Aorta (tissue), 5 donors: ENCODE measurements at places on chromosomes 6 and 20. TPM values are rescaled to one million over a fixed set of nuclear protein-coding genes. Genes with fewer than 3 reads are reported as not detected.

USP49 gene
- total RNA-seq = 5.3 TPM

TAP2 gene
- 48.1 TPM for total RNA-seq

DNA sequence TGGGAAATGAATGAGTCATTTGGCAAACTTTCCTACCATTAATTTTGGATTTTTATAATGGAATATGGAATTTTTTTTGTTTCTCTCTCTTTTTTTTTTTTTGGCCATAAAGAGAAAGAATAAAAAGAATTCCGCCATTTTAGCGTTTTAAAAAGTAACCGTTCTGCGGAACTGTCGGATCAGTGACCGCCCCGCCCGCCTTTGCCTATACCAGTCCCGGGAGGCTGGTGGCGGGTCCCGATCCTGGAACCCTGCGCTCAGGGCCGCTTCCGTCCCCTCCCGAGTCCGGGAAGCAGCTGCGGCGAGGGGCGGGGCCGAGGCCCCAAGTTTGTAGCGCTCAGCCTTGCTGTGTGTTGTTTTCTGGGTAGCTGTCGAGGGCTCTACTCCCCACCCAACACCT, 609 bp downstream of the L3MBTL1 start:
- H3K4me1 ChIP-seq = no peaks in the 10 kb centered on the region
- H3K4me3 ChIP-seq = peak overlapping the region; percentile 59
- no peaks in the 10 kb centered on the region for H3K27me3 ChIP-seq
- no peak overlapping the region for H3K27ac ChIP-seq
- H3K36me3 ChIP-seq = no peaks in the 10 kb centered on the region
- DNase-seq = peak; percentile 75

BPIFA1 gene
- total RNA-seq = not detected

GRCh38 chr6:98946266-98946878, 1.4 kb downstream of the FBXL4 start:
- H3K27me3 ChIP-seq = no peaks in the 10 kb centered on the region
- no peaks in the 10 kb centered on the region for H3K36me3 ChIP-seq
- H3K4me3 ChIP-seq = peak overlapping the region; percentile 93
- no peak for DNase-seq

- no peaks in the 10 kb centered on the region for H3K27me3 ChIP-seq
- no peak overlapping the region for H3K27ac ChIP-seq
- no peak overlapping the region for H3K4me3 ChIP-seq
- H3K36me3 ChIP-seq = peaks cover 9% of the 10 kb centered on the region
Observed at GRCh38 chr6:37310966-37311365, 42.8 kb upstream of the RNF8 start.

DNA sequence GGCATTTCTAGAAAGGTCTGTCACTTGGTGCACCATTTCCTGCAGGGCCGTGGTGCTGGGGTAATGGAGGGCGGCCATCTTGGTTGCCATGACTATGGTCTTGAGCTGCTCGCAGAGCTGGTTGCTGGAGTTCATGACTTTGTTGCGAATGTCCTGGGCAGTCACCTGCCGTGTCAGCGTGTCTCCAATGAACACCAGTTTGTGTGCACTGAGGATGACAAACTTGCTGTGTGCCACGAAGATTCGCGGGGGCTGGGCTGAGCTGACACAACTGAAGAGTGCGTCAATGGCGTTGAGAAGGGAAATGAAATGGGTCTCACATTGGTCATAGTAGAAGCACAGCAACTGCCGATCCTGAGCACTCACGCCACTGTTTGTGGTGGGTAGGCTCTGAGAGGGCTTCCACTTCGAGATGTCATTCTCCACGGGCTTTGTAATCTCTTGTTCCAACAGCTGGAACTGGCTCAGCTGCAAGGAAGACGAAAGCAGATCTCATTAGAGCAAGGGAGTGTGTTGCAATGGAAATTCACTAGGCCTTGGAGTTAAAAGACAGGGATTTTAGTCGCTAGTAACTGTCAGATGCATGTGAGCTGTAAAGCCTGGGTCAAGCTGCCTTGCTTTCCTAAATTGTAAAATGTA, 47.1 kb downstream of the NEDD9 start:
- H3K4me3 ChIP-seq = no peak overlapping the region
- no peak for DNase-seq
- H3K27ac ChIP-seq = no peak overlapping the region
- H3K27me3 ChIP-seq = no peaks in the 10 kb centered on the region
- H3K36me3 ChIP-seq = peaks cover 18% of the 10 kb centered on the region
